GM23248 (cell line): ENCODE measurements at places on chromosomes 11 and 22.
A peak's percentile ranks its signal among the peaks of the same experiment; 100 is the strongest.

DNA sequence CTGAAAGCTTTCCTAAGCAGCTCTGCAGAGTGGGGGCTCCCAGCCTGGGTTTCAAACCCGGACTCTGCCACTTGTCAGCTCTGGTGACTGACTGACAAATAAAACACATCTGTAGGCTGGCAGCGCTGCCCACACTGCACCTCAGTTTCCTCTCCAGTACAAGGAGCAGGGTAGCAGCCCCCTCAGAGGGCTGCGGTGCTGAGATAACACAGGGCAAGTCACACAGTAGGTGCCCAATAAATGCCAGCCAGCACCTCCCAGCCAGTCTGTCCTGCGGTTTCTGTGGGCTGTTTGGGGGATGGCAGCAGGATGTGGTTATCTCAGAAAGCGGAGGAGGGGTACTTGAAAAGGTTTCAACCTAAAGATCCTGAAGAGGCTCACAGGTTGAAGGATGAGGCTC is 1.5 kb downstream of the SYT12 start:
- no peak for DNase-seq

- no peak for DNase-seq
Observed at GRCh38 chr11:74012074-74012809, 3.4 kb upstream of the UCP3 start.

DNA sequence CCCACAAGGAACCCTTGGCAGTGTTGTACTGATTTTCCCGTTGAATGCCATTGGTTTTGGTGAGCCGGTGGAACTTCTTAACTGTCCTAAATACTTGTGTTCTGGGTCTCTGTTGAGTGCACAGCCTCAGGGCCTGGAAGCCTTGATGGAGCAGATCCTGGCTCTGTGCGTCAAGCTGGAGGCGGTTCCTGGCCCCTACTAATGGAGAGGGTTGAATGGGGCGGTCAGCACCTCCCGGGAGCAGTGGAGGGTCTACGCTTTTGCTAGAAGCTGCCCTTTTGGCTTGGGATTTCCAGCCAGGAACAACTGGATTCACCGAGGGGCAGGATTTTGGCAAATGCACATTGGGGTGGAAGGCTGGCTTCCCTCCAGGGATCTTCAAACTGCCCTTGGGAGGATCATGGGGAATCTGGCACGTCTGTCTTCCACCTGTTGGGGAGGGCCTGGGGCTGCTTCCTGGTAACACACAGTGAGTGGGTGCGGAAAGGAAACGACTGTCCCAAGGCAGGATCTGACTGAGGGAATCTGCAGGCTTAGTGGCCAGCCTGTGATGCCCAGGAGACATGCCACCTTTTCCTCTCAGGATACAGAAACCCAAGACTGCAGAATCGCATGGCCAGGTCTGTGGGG is 6.9 kb upstream of the OSBPL5 start:
- no peak for DNase-seq

DNA sequence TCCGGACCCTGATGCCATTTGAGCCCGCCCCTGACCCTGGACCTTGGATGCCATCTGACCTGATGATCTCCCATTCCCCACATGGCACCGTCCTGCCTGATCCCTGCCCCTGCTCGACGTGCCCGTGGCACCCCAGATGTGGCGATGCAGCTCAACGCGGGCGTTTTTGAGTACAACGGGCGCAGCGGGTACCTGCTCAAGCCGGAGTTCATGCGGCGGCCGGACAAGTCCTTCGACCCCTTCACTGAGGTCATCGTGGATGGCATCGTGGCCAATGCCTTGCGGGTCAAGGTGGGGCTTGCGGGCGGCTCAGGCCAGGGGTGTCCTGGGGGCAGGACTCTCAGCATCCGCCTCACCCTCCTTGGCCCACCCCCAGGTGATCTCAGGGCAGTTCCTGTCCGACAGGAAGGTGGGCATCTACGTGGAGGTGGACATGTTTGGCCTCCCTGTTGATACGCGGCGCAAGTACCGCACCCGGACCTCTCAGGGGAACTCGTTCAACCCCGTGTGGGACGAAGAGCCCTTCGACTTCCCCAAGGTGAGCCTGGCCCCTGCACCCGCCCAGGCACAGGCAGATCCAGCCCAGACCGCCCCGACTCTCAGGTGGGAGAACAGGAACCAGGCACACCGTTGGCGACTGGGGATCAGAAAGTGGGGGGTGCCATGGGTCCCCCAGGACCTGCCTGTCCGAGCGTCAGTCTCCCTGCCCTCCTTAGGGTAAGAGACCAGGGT is 11.1 kb downstream of the PLCB3 start:
- no peak for DNase-seq

DNA sequence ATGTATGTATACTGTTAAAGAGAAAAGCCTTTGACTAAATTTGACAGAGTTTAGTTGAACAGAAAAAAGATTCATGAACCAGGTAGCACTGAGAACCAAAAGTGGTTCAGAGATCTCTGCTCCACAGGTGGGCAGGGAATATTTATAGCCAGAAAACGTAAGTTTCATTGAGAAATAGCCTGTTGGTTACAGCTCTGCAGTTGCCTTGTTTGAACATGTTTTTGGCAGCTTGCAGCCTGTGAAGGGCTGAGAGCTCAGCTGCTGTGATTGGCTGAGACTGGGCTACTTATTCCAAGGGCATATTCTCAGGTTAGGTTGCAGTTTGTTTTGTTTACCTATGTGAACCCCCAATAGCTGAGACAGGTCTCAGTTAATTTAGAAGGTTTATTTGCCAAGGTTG is 13.5 kb upstream of the ZNF74 start:
- no peak for DNase-seq

DNA sequence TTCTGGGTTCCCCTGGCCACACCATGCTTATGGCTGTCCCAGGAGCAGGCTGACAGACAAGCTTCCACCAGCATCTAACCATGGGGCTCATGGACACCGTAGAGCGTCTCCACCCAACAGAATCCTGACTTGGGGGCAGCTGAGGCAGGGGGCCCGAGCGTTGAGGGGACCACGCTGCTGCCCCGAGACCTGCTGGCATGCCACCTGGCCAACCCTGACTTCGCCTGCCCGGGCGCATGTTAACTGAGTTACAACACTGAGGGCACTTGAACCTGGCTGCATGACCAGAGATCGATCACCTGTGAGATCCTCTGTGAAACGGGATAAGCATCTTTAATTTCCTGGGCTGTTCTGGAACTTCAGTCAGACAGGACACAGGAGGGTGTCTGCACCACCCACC is 13.7 kb downstream of the PPM1F start:
- no peak for DNase-seq

DNA sequence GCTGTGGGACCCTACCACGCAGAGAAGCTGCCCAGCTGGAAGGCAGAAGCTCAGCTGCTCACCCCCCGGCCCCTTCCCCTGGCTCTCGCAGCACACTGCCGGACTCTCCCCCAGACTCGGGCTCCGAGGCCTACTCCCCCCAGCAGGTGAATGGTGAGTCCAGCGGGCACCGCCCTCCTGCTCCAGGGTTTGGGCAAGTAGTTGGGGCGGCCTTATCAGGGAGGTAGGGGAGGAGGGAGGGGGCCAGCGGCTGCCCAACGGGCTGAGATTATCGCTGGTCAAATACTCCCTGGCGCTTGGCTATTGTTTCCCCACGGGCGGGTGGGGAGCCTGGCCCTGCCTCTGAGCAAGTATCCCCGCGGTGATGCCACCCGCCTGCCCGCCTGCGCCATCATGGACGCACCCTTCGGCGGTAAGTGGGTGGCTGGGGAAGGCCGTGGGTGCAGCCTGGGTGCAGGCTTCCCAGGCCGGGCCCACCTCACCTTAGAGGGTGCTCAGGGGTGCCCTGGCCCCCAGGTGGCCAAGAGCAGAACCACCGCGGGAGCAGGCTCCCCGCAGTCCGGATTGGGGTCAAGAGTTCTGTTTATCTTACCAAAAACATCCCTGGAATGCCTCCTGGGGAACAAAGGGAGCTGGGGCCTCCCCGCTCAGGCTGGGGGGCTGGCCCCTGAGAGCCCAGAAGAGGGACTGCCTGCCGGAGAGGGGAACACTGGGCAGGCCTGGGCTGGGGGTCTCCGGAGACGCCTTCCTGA is 16.9 kb downstream of the MYRF start:
- no peak for DNase-seq

DNA sequence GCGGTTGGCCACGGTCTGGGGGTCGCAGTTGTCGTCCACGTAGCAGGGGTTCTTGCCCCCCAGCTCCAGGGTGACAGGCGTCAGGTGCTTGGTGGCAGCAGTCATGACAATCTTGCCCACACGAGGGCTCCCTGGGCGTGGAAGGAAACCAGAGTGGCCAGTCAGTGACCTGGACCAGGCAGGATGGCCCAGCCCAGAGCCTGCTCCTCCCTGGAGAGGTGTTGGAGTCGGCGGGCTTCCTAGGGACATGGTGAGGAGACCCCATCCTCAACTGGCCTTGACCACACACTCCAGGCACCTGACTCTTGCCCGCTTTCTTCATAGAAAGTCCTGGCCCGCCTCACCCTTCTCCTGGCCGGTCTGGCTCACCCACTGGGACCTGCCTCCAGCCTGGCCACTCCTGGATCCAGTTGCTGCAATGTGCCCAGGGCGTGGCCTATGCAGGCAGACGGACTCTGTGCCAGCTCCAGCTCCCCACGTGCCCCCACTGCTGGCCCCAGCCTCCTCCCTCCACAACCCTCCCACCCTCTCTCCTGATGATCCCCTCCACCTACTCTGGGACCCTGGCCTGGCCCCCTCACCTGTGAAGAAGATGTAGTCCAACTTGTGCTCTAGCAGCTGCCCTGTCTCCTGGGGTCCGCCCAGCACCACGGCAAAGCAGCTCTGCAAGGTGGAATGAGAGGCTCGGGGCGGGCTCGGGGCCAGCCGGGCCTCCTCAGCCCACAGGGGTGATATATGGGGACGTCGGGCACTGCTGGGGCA is 8.7 kb downstream of the ALDH3B2 start:
- no peak for DNase-seq

GRCh38 chr11:84193706-84194105 is 907.5 kb upstream of the CCDC90B start:
- no peak for DNase-seq

DNA sequence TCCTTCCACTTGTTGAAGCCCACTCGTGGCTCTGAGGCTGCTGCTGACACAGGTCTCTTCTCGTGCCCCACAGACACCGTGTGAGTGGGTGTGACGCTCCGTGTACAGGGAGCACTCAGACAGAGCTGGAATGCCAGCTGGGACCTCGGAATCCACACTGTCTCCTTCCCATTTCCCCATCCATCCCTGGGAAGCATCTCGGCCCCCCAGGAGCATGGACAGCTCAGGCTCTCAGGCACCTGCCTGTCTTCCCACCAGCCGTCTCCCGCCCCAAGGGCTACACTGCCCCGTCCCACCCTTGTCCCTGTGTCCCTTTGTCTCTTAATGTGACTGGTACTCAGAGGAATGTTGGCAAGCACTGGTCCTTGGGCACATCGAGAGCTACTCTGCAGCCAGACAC is 63.8 kb downstream of the ARHGAP8 start:
- DNase-seq = peak; percentile 8

GRCh38 chr22:43346521-43346929 is 3.4 kb upstream of the SCUBE1 start:
- DNase-seq = peak; percentile 51

GRCh38 chr22:50027639-50028537 is 15.3 kb upstream of the IL17REL start:
- DNase-seq = peak; percentile 43

GRCh38 chr22:35422936-35423335 is 23.0 kb downstream of the MCM5 start:
- no peak for DNase-seq

GRCh38 chr11:115778928-115779650 is 274.9 kb upstream of the CADM1 start:
- DNase-seq = no peak

- DNase-seq = peak; percentile 81
Observed at GRCh38 chr22:19855504-19856409, 1.1 kb upstream of the GNB1L start.

DNA sequence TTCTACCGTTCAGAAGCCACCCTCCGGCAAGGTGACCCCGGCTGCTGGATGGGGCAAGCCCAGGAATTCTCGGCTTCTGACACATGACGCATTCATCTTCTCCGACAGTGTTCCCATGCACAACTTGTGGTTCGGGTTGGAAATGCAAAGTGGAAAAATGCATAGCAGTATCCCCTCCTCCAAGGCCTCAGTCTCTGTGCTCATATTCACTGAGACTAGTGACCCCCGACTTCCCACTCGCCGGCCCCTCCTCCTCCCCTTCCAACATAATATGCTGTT is 70.0 kb upstream of the NTM start:
- peak; percentile 16 for DNase-seq

GRCh38 chr22:46006379-46007002 is 29.5 kb upstream of the WNT7B start:
- peak; percentile 95 for DNase-seq

DNA sequence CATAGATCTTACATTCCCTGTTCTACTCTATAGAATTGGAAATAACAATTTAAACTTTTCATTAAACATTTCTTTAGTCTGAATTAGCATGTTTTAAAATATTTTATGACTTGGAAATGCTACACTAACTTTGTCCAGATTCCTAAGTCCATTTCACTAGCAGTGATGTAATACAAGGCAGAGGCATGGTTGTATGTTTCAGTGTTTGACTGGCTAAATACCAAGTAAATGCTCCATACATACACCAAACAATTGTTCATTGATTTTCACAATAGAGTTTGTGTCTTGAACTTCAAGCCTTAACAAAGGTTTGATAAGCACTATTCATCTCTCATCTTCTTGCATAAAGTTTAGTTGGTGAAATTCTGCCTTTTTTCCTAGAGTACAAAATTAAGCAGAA is 13.5 kb downstream of the ZBED5 start:
- peak; percentile 41 for DNase-seq

- no peak for DNase-seq
Observed at GRCh38 chr11:118205606-118206378, 19.0 kb downstream of the JAML start.

DNA sequence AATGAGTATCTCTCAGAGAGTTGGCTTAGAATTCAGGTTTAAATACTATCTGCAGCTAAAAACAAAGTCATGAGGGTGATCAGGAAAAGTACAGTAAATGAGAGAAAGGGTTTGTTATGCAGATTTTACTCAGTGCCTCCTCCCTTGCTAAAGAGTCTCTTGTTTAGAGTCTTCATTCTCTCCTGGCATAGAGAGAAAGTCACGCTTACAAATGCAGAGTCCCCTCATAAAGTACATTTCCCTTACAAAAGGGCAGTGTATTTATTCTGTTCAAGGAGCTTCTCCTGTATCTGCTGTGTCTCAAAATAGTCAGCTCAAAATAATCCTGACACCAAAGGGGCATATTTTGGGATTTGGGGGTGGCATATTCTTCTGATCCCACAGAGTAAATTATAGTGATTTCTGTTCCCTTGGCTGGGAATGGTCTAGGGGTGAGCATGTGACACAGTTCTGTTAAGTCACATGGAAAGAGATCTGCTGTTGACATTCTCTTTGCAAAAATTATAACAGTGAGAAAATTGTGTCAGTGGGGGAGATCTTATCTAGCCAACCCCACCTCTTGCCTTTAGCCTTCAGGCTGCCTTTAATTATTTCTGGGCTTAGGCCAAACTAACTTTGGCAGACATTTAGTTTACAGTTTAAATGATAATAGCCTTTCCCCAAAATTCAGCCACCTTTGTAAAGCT is 102.9 kb downstream of the MTNR1B start:
- DNase-seq = no peak

DNA sequence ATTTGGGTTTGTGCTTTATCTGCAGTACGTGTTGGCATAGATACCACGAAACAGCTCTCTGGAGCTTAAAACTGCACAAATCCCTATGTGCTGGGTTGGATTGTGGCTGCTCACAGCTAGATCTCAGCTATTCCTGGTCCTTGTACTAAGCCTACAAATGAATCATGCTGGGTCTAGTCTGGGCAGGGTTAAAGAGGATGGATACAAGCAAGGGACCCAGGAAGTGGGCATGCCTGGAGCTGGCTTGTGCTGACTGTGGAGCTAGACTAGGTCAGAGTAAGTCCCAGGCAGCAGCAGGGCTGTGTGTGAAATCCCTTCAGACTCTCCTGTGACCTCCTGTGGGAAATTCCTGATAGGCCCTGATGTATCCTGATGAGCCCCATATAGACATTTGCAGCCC is 3.9 kb upstream of the E2F8 start:
- no peak for DNase-seq
